Stimulated activated CD4-positive, alpha-beta T cell treated with anti-CD3 and anti-CD28 coated beads, Interleukin-1b, Interleukin-23, amount 100 ng/mL, for 1 hour (primary cell): ENCODE measurements at places on chromosomes 12 and 14.

- no peak for DNase-seq
Observed at GRCh38 chr14:59284059-59284458, 95.6 kb downstream of the DAAM1 start.

DNA sequence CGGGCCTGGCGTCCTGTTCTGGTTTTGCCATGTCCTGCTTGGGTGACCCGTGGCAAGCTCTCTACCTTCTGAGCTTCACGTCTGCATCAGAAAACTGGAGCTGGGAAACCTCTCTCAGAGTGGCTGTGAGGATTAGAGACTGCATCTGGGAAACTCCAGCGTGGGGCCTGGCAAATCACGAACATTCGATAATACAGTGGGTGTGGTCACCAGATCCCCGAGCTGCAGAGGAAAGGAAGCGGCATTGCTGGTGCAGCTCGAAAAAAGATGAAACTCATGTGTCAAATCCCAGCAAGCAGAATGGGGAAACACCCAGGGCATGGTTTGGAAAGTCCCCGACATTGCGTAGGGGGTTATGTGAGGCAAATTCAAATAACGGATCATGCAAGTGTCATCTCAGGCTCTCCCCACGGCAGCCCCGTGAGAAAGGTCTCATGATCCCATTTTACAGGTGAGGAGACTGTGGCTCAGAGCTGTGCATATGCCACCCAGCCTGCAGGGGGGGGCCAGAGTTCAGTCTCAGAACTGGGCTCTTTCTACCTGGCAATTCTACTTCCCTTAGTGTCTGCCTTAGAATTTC, 98.1 kb upstream of the VRK1 start:
- no peak for DNase-seq

DNA sequence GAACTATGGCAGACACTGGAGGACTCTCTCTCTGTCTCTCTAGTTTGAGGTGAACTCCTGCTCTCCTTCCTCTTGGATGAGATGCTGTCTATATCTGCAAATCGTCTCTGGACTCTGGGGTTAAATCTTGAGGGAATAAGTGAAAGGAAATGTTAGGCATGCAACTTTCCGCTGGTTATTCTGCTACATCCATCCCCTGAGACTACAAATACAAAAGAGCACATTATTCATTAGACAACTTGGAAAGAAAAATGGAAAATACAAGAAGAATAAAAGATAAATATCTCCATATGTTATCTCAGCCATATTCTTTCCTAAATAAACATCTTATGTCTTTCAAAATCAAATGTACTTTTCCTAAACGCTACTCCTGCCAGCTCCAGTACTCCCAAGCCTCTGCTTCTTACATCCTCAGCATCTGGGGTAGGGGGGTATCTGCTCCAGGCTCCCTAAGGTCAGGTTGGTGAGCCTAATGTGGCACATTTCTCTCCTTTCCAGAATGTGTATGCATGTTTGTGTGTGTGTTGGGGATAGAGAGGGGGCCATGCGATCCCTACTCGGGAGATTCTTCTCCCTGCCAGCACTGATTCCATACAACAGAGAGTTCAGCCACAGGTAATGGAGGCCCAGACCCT, 102.9 kb upstream of the FSCB start:
- DNase-seq, result no peak

GRCh38 chr14:61151251-61151650, 129.9 kb downstream of the TMEM30B start:
- no peak for DNase-seq

- no peak for DNase-seq
Observed at GRCh38 chr12:34602213-34602940, 580.1 kb downstream of the ALG10 start.

DNA sequence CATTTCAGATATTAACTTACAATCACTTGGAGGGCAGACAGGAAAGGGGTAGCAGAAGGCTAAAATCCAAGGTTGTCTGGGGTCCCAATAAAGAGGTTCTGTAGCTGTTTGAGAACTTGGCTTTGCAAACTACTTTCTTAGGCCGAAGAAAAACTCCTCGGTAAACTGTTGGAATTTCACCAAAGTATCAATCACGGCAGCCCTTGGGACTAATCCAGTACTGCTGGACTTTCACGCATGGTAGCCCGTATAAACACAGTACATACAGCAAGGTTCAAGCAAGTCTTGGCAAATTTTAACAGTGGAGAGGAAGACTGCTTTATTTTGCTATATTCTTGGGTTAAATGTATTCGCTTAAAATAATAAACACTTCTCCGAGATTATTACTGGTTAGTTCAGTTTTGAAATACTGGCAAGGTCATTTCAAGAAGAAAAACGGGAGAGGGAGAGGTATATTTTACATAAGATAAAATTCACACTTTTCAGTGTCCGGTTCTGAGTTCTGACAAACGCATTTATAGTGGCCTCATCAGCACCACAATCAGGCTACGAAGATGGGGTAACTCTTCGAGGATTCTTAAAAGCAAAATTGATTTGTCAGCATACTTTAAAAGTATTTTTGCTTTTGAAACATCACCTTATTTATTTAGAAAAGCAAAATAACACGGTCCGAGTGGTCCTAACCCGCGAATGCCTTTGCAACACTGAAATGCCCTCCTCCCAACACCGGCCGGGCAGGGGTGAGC, 1.3 kb downstream of the SETD3 start:
- no peak for DNase-seq

DNA sequence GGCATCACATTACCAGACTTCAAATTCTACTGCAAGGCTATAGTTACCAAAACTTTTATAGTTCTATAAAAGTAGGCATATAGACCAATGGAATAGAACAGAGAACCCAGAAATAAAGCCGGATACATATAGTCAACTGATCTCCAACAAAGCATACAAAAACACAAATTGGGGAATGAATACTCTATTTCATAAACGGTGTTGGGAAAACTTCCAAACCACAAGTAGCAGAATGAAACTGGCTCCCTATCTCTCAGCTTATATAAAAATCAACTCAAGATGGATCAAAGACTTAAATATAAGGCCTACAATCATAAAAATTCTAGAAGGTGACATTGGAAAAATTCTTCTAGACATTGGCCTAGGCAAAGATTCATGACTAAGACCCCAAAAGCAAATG, 187.9 kb upstream of the PLXNC1 start:
- DNase-seq, result no peak

DNA sequence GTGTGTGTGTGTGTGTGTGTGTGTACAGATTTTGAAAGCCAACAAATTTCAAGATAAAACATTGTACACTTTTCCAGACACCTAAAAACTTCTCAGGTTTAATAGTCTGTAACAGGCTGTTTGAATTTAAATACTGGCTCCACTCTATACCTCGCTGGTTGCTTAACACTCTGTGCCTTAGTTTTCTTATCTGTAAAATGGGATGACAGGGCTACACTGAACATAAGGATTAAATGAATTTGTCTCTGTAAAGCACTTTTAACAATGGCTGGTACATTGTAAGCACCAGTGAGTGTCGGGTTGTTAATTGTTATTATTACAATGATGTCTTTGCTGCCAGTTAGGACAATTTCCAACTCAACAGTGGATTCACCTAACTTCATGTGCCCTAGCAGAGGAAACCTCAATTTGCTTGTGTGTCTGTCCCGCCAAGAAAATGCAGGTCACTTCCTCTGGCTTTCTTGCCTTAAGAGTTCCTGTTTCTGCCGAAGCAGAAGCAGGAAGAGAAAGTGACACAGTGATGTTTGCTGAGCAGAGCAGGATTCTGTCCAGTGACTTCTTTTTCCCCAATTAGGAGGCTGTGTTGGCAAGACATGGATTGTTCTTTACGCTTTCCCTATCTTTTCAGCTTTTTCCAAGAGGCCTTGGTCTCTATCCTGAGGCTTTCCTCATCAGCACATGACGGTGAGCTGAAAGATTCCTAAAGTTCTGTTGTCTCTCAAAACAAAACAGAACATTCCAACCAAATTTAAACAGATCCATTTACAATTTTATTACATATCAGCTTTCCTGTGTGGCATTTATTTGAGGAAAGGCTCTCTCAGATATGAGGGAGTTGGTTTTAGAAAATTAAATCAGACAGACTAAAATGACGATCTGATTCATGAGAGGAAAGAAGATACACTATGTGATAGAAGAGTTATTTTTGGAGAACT, 154.1 kb upstream of the ATP2B1 start:
- no peak for DNase-seq

DNA sequence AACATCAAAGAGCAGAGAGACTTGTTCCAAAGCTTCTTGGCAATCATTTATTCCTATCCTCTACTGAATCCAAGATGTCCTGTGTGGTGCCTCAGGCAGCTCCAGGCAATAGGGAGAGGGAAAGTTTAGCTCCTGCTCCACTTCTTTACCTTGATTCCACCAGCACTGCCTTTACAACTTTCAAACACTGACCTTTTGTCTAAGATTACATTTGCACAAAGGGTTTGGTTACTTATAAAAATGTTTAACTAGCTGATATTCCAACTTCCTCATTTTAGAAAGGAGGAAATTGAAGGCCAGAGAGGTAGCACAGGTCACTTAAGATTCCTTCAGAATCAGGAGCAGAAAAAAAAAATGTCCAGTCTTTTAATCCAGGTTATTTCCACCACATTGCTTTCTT, 192.7 kb downstream of the BTG1 start:
- no peak for DNase-seq

DNA sequence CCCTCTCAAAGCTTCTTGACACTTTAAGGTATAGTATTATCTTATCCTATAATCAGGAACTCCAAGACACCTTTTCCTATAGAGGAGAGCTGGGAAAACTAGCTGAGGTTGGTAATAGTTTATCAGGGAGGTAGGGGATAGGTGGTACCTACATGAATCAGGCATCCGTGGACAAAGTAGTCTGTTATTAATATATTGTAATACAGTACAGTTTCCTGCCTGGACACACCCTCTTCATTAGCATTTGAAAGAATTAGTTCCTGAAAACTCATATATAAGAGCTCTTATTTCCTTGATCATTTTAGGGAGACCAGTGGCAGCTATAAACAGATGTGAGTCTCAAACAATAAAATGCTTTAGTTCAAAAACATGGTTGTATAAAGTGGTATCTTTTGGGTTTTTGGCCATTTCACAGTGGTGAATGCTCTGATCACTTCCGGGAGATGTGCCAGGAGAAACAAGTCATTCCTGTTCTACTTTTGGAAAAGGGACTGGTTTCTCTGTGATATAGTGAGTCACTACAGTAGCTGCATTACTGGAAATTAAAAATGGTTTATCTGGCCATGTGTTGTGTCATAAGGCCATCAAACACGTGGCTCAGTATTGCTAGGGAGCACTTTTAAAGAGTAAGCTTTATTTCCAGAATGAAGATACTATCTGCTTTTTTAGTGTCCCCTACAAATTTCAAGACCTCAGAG, 98.1 kb downstream of the KLRB1 start:
- no peak for DNase-seq

DNA sequence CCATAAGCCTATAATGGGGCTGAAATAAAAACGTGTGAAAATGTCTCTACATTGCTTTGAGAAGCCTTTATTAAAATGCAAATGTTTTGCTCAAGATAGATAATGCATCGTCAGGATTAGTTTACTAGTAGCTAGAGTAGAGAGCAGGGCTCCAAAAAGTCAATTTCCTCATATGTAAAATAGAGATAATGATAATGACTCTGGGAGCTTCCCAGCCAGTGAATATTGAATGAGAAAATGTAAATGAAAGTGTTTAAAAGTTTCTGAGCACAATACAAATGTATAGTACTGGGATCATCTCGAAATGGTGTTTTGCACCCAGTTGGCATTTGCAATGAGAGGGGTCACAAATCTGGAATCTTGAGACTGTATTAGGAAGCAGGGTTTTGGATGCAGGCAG, 135.3 kb downstream of the OTOGL start:
- DNase-seq, result no peak

DNA sequence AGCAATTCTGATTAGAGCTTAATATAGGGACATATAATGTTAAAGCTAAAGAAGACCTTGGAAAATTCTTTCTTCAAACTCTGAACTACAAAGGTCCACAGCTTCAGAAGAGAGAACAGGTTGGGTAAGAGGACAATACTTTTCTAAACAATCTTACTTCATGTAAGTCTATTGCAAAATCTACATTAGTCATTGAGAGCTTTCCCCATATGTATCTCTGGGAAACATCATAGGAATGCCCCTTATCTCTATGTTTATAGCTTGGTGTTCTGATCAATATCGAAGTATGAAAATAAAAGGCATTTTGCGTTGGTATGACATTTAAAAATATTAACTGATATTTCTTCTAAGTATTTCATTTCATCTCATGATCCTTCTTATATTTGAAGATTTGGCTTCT, 962.6 kb downstream of the AACS start:
- no peak for DNase-seq

DNA sequence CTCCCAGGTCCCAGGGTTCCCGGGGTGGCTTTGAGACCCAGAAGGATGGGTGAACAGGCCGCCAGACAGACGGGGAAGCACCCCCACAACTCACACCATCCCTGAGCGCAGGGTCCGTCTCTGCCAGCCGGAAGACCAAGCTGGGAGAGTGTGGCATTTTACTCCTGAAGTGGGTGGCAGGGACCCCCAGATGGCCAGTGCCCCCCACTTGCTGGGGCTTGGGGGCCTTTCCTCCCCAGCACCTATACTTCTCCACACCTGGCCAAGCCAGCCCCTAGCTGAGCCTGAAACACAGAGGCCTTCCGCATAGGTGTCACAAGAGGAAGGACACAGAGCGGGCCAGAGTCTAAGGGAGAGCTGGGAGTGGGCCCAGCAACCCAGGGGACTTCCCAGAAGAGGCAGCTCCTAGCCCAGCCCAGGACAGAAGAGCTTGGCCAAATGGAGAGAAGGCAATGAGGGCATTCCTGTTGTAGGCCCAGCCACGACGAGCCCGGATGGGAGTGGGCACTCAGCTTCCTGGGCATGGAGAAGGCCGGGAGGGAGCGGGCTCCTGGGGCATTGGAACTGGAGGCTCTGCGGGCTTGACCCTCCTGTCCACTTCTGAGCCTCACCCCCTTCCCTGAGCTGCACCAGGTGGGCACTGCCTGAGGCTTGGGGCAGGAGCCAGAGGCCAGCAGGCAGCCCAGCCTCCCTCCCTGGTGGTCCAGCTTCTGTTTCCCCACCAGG, 3.3 kb downstream of the AHNAK2 start:
- DNase-seq, result no peak

- DNase-seq, result no peak
Observed at GRCh38 chr14:23828616-23829015, 125.0 kb upstream of the DHRS4 start.

DNA sequence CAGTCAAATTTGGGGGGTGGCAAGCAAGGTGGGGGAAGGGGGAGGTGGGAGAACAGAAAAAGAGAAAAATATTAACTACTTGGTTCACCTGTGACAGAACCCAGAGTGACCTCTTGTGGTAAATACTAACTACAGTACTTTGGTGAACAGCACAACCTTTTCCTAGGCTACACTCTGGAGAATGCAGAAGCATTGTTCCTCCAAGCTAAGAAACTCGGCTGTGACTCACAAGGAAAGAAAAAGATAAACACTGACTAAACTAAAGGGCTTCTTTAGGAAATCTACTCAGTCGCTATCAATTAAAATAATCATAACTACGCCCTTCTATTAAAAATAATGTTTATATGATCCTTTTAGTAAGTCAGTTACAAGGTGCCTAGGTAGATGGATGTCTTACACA, 5.4 kb downstream of the KCNH5 start:
- DNase-seq, result no peak
